ENCODE measurements at places on chromosomes 3 and 15.

DNA sequence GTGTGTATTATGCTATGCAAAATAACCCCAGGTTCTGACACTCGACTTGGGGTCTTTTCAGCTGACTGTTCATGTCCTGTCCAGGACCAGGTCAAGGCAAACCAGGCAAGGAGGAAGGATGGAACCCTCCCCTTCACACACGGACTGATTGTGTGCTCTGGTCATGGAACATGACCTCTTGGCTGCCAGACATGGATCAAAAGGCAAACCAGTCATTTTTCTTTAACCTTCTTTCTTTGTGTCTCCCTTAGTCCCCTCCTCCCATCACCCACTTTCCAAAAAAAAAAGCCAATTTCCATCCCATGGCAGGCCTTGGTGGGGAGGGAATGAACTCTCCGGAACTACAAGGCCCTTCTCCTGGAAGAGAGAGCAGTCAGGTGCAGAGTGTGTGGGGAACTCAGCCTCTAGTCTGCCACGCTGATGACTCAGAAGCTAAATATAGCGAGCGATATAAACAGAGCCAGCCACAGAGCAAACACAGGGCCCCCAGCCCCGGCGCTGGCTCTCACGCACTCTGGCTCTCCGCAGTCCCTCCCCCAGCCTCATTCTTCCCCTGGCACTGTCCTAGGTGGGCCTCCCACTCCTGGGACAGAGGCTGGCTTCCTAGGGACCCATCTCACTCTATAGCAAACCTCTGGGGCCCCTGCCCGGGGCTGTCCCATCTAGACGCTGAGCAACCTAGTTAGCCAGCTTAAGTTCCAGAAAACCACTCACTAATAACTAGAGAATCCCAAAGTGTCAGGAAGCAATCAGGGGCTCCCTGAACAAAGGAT is 10.0 kb downstream of the BMF start:
- peak; percentile 70 for DNase-seq

- no peak for DNase-seq
Observed at GRCh38 chr3:156509189-156510174, 45.4 kb downstream of the SSR3 start.

DNA sequence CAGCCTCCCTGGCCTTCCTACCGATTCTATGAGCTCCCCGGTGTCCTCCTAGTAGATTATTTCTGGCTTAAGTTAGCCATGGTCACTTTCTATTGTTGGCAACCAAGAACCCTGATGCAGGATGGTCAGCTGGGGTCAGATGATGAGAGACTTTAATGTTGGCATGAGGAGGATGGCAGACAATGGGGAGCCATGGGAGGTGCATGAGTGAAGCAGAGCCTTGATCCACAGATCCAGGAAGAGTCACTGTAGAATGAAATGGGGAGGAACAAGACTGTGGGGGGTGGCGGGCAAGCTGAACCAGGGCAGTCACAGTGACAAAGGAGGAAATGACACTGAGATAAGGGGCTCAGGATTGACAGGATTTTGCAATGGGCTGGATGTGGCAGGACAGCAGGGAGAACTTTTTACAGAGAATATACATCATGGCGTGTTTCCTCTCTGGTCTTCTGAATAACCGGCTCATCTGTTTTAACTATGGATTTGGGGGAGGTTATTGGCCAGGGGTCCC is 60.9 kb downstream of the RPLP1 start:
- DNase-seq: no peak

- no peak for DNase-seq
Observed at GRCh38 chr3:170095771-170096170, 58.0 kb downstream of the GPR160 start.

DNA sequence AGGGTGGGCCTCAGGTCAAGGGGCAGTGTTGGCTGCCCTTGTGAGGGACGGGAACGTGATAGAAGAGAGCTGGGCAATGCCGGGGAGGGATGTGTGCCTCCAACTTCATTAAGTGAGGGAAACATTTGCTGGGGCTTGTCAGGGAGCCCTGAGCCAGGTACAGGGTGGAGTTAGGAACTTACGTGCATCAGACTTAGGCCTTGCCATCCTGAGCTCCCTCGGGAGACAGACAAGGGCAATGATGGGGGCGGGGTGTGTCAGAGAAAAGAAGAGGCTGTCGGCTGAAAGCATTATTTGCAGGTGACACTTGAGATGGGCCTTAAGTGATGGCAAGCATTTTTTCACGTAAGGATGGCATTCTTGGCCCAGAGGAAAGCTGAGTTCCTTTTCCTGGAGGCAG is 1.6 kb downstream of the FAM131A start:
- no peak for DNase-seq

GRCh38 chr3:121473001-121473400 is 72.8 kb downstream of the POLQ start:
- no peak for DNase-seq

GRCh38 chr15:99651023-99651807 is 82.0 kb downstream of the LYSMD4 start:
- DNase-seq: no peak

GRCh38 chr15:43346305-43346704 is 15.9 kb upstream of the LCMT2 start:
- DNase-seq: no peak

- no peak for DNase-seq
Observed at GRCh38 chr3:54042259-54042823, 80.0 kb upstream of the CACNA2D3 start.

DNA sequence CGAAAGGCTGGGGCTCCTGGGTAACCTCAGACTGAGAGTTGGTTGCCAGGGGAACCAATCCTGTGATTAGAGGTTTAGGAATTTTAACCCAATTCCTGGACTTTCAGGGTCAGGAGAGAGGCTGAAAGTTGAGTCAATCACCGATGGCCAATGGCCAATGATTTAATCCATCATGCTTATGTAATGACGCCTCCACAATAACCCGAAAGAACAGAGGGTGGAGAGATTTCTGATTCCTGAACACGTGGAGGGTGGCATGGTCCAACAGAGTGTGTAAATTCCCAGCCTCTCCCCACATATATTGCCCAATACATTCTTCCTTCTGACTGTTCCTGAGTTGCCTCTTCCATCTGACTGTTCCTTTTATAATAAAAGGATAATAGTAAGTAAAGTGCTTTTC is 137.2 kb upstream of the CBLB start:
- DNase-seq: no peak

GRCh38 chr3:12372741-12373280 is 83.9 kb downstream of the PPARG start:
- no peak for DNase-seq

DNA sequence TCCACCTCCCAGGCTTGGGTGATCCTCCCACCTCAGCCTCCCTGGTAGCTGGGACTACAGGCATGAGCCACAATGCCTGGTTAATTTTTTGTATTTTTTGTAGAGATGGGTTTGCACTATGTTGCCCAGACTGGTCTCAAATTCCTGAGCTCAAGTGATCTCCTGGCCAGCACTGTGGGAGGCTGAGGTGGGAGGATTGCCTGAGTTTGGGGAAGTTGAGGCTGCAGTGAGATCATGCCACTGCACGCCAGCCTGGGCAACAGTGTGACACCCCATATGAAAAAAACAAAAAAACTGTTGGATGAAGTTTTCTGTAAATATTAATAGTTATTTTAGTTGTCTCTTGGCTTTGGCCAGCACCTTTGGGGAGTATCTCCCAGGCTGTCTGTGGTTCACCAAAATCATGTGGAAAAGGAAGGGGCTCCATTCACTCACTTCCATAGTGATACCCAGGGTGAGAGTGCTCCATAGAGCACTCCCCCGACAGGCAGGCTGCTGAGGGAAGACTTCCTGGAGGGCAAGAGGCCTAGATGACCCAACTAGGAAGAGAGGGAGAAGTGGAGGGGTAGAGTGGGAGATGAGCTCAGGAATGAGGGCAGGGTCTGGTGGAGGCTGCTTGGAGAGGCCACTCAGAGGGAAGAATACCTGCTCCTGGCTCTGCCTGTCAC is 47.1 kb downstream of the CDC25A start:
- no peak for DNase-seq

- no peak for DNase-seq
Observed at GRCh38 chr15:63526401-63526800, 22.0 kb downstream of the USP3 start.

DNA sequence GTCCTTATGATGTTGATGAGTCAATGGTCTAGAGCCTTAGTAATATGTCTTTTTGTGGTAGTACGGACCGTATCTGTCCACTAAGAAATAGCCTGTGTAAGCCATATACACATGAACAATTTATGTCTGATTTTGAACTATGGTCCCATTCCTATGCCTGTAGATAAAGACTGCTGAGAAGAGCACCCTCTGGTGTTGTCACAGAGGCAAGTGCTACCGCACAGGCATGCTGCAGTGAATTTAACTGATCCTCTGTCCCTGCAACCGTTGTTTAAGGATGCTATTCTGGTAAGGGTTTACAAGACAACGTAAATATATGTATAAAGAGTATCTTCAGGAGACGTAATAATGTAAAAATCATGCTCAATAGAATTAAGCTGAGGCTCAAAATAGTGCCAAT is 170.7 kb downstream of the UBE3A start:
- DNase-seq: no peak

DNA sequence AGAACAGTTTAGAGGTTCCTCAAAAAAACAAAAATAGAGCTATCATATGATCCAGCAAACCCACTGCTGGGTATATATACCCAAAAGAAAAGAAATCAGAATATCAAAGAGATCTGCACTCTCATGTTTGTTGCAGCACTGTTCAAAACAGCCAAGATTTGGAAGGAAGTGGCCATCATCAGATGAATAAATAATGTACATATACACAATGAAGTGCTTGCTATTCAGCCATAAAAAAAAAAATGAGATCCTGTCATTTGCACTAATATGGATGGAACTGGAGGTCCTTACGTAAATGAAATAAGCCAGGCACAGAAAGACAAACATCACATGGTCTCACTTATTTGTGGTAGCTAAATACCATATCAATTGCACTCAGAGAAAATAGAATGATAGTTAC is 58.4 kb downstream of the SCAPER start:
- no peak for DNase-seq

DNA sequence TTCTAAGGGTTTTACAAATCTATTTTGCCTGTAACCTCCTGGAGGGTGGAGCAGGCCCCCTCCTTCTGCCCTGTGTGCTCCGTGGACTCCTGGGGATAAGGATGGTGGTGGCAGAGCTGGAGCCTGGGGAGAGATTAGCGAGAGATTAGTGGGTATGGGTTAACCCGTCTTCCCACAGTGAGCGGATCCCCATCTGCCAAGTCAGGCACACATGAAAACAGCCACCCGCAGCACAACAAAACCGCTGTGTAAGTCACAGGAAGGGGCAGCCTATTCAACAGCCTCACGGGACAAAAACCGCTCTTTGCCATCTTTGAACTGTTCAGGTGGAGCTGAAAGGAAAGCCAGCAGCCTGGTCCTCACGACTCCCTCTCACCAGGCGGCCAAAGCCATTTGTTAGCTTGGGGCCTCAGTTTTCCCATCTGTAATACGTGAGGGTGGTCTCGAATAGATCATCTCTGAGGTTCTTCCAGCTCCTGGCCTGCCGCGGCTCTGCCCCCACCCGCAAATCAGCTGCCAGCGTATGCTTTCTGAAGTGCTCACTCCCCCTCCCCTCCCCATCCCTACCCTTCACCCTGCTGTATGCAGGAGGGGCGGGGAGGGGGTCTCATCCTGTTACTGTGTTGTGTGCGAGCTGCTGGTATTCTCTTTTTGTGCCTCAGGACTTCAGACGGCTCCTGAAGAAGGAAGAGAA is 43.6 kb downstream of the PDIA5 start:
- DNase-seq: no peak

DNA sequence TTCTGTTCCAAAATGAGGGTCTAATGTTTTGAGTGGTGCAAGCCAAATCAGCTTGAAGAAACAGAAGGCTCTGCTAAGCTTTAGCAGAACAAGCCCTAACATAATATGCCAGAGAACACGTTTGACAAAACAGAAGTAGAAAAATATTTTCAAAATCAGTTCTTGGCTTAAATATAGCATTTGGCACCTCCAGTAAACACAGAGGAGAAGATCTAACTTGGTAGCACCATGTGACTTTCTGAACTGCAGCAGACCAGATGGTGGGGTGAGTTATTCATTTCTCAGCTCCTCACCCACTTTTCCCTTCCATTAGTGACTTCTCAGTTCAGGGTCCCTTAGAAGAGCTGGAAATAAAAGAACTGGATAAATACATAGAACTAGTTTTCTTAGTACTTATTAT is 395.8 kb downstream of the MAGI1 start:
- no peak for DNase-seq

GRCh38 chr3:10551821-10552630 is 46.6 kb upstream of the ATP2B2 start:
- peak; percentile 73 for DNase-seq

DNA sequence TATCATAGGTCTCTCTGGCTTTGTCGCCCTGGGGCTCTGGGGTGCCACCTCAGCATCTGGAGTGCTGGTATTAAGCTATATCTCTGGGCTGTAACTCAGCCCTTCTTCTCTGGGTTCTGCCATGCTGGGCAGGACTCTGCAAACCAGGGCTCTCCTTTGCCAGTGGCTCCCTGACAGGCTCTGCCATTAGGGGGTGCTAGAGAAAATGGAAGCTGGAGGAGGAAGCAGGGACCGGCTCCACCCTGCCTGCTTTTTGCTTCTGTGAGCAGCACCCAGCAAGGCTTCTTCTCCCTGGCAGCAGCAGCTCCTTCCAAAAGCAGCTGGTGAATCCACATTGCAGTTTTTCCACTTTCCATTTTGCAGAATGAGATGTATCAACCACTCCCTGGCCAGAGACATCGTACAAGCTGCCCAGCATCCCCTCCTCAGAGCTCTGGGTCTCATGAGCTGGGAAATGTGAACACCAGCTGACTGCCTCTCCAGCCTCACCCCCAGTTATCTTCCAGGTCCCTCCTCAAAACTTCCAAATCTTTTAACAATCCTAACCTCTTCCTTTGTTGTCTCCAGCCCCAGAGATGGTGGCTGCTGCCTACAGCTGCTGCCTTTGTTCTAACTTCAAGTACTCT is 165.0 kb downstream of the ABHD5 start:
- no peak for DNase-seq

DNA sequence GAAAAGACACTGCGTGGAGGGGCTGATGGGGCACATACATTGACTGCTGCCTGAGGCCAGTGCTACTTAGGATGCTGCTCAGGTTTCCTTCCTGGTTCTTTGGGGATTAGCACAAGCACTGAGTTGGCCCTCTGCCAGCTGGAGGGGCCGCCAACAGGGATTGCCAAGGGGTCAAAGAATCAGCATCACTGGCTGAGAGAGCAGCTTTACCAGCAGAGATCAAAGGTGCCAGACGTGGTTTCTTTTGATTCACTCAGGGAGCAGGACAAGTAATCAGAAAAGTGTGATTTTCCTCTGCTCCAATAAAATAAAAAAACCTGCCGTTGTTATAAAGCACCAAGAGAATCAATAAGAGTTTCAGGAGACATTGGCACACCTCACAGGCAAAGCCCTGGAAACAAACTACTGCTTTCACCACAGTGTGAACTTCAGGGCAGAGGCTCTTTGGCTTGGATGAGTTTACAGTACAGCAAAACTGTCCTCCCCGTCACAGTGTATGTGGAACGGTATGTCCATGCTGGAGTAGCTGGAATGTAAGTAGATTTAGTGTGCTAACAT is 45.8 kb upstream of the FSIP1 start:
- DNase-seq: no peak

DNA sequence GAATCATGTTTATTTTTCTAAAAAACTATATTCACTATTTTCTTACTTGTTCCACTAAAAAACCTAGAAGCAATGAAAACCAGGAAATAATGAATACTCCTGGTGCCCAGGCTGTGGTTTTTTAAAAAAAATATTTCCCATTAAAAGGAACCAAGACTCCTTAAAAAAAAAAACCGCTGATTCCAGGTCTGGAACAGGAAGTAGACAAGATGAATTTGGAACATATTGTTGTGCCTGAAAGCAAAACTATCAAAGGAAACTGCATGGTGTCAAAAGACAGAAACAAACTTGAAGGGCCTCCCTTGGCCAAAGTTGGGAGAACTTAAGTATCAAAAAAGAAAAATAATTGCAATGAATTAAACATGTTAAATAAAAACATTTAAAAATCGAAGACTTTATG is 245.3 kb upstream of the P2RY1 start:
- DNase-seq: no peak

All from stimulated activated CD4-positive, alpha-beta T cell treated with anti-CD3 and anti-CD28 coated beads, TNF-alpha, amount 100 ng/mL, for 24 hours (primary cell).